ENCODE measurements at places on chromosomes 5 and 9.

DNA sequence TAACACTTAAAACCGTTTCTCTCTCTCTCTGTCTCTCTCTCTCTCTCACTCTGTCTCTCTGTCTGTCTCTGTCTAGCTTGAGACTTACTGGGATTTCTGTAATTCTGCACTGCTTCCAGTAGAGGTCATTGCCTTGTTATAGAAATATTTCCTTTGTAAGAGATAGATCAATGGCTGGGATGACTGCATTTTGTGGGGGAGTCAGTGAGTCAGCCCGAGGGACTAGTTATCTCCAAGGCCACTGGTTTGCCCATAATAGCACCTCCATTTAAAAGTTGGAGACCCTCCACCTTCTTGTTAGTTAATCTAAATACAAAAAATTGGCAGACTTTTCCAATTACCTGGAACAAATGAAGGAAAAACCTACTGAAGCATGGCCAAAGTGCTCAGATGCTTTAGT is 547.2 kb downstream of the LRRC70 start:
- DNase-seq = no peak

- no peak for DNase-seq
Observed at GRCh38 chr5:10290438-10290837, 17.3 kb downstream of the CMBL start.

DNA sequence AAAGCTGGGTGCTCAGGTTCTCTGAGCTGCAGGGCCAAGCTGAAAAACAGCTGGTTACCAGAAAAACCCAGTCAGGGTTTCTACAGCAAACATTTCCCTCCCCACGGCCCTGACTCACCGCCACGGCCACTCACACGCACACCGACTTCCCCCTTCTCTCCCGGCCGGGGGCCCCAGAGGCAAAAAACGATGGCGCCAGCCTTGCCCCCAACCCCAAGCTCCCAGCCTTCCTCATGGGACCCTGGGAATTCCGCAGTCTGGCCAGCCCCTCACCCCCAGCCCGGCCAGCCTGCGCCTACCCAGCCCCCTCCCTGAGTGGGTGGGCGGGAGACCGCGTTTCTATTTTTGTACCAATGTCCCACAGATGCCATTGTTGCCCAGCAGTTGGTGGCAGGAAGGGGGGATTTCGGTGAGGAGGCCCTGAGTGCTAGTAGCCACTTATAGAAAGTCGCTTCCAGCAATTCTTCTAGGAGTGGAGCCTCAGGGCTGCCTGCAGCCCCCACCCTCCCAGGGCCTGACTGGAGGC is 18.4 kb downstream of the ENG start:
- peak; percentile 20 for DNase-seq

GRCh38 chr9:130997925-130998596 is 10.9 kb upstream of the LAMC3 start:
- DNase-seq = peak; percentile 20

- DNase-seq = no peak
Observed at GRCh38 chr5:160702934-160703333, 149.1 kb downstream of the ATP10B start.

GRCh38 chr9:3962971-3963642 is 336.8 kb downstream of the GLIS3 start:
- no peak for DNase-seq

- DNase-seq = no peak
Observed at GRCh38 chr9:115301581-115301980, 183.6 kb upstream of the TNC start.

DNA sequence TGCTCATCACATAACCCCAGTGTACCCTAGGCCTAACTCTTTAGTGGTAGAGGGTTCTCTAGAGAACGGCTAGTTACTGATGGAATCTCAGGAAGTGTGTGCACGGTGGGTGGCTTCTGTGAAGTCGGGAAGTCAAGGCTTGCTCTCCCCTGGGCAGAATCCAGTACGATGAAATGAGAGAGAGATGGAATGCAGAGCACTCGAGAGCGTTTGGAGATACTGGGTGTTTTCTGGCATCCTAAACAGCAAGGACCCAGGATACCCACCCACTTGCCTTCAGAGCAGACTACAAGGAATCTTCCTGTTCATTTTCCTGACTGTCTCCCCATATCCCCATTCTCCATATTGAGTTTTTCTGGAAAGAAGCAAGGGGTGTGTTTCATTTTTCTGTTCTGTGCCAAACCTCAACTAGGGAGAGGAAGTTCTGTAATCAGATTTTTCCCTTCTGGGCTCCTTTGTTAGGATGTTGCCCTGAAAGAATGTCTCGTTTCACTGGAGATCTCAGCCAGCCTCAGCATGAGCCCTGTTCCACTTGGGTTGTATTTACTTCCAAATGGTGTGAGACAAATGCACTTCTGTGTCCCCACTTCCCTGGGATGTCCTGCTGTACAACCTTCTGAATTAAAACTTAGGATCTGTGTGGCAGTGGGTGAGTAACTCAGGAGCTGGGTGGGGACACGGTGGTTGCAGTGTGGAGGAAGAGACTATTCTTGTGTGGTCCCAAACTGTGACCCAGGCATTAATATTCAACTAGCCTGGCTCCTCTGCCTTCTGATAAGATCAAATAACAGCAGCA is 108.9 kb upstream of the SPRY4 start:
- DNase-seq = no peak

Measured in hypothalamus (tissue), 51 donors.